ENCODE measurements at places on chromosomes 13 and 19.

- peak; percentile 78 for DNase-seq
Measured at GRCh38 chr13:30142486-30143211, 164.7 kb downstream of the KATNAL1 start.

DNA sequence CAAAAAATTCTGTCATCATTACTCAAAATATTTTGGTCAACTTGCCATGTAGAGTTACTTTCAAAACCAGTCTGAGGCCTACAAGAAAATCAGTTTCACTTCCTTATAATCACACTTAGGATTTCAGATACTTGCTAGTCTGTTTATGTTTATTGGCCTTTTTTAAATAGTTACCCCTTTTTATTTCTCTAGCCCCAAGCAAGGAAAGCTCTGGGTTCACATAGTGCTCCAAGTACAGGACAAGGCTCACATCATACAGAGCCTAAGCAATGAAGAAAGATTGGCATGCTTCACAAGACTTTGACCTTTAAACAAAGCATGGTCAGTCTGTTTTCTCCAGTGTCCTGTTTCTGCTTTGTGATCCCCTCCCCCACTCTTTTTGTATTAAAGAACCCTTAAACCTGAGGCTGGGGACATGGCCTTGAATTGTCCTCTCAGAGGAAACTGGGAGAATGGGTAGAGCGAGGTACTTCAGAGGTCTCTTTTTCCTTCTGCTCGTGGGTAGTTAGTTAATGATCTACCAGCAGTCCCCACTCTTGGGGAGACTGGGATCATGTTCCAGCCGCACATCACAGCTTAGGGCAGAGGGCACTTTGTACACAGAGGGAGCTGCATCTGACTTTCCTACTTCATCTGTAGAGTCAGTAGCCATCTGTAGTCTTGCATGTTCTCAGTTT lies 30.7 kb downstream of the CEACAM1 start:
- no peak for DNase-seq

DNA sequence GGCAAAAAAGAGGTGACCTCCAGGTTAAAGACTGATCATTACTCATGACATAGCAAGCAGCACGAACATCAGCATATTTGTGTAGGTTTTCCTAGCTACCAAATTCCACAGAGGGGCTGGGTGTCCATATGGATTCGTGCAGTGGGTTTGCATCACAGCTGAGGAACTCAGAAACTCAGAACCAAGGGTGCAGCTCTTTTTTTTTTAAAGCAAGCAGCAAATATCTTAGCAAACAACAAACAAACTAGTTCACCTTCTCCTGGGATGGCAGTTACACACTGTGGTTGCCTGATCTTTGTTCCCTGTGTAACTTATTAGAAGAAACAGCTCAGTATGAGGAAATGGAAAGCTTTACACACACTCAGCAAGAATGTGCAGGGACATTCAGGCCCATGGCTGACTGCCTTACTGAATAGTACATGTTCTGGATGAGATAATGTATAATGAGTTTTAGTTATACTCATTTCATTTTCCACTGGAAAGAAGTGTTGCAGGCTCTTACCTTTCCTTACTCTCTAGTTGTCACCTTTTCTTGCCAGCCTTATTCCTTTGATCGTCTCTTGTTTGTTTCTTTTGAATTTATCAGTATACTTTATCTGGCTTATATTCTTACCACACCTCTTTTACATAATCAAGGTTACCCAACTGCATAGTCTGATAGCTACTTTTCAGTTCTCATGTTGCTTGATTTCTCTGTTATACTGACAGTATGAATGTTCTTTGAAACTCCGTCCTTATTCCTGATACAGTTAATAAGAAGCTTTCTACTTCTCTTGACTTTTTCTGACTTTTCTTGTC lies 4.3 kb downstream of the NDFIP2 start:
- DNase-seq, result no peak

- no peak for DNase-seq
Measured at GRCh38 chr13:61975001-61975400, 559.4 kb upstream of the PCDH20 start.

GRCh38 chr19:3161453-3161852 lies 17.1 kb upstream of the S1PR4 start:
- no peak for DNase-seq

- no peak for DNase-seq
Measured at GRCh38 chr13:32233062-32233461, 82.1 kb downstream of the ZAR1L start.

DNA sequence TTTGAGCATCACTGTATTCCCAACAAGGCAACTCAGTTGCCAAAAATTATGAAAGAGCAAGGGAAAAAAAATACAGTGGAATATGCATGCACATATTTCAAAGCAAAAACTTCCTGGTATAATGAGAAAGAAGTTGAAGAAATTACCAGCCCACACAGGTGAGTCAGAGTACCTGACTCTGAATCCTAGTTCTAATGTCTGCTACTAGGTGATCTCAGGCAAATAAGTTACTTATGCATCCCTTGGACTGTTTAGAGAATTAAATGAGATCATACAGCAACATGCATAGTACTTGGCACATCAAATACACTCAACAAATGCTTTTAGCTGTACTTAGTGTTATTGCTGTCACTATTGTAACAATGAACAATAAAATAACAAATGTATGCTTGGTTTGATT lies 144.9 kb downstream of the MIPEP start:
- DNase-seq, result no peak

DNA sequence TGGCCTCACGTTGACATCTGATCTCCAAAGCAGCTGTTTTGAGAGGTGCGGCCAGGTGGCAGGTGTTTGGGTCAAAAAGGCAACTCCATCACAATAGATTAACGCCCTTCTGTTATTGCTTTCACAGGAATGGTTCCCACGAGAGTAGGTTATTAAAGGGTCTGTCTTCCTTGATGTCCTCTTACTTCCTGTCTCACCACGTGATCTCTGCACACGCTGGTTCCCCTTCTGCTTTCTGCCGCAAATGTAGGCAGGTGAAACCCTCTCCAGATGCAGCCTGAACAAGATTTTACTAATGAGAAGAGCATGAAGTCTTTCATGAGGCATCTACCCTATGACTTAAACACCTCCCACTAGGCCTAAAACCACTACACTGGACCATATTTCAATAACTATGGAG lies 22.8 kb upstream of the ZNF564 start:
- no peak for DNase-seq

- DNase-seq, result no peak
Measured at GRCh38 chr13:43377973-43378372, 354.6 kb downstream of the DNAJC15 start.

GRCh38 chr13:114008964-114009589 lies 35.2 kb upstream of the C13orf46 start:
- DNase-seq, result no peak

- no peak for DNase-seq
Measured at GRCh38 chr13:100128838-100129237, 39.9 kb downstream of the PCCA start.

GRCh38 chr19:47075179-47075810 lies 26.9 kb upstream of the TMEM160 start:
- DNase-seq, result no peak

DNA sequence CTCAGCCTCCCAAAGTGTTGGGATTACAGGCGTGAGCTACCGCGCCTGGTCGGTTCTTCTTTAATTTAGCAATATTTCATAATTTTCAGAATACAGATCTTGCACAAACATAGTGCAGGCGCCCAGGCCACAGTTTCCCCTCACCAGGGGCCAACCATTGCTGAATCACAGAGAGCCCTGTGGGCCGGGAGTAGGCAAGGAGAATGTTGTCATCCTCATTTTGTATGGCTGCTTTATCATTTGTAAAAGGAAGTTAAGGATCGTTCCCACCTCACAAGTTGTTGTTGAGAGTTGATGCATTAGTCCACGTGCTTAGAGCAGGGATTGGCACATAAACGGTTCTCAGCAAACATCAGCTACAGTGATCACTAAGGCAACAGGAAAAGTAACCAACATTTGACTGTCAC lies 30.2 kb downstream of the MEIS3 start:
- DNase-seq, result no peak

- DNase-seq, result no peak
Measured at GRCh38 chr19:47020132-47020805, 632 bp downstream of the NPAS1 start.

- no peak for DNase-seq
Measured at GRCh38 chr19:51944798-51945552, 17.7 kb downstream of the ZNF613 start.

DNA sequence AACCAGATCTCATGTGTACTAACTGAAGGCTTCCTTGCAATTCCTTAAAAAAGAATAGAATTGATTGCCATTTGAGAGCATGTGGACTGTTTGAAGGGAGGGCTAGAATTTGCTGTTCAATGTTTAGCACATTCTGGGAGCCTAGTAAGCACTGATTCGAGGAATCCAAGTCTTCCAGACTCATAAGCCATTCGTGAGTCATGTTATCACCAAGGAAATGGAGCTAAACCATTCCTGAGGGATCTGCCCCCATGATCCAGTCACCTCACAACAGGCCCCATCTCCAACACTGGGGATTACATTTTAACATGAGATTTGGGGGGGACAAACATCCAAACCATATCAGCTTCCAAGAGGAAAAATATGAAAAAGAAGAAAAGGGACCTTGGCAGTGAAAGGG lies 276.4 kb downstream of the KCNRG start:
- no peak for DNase-seq

DNA sequence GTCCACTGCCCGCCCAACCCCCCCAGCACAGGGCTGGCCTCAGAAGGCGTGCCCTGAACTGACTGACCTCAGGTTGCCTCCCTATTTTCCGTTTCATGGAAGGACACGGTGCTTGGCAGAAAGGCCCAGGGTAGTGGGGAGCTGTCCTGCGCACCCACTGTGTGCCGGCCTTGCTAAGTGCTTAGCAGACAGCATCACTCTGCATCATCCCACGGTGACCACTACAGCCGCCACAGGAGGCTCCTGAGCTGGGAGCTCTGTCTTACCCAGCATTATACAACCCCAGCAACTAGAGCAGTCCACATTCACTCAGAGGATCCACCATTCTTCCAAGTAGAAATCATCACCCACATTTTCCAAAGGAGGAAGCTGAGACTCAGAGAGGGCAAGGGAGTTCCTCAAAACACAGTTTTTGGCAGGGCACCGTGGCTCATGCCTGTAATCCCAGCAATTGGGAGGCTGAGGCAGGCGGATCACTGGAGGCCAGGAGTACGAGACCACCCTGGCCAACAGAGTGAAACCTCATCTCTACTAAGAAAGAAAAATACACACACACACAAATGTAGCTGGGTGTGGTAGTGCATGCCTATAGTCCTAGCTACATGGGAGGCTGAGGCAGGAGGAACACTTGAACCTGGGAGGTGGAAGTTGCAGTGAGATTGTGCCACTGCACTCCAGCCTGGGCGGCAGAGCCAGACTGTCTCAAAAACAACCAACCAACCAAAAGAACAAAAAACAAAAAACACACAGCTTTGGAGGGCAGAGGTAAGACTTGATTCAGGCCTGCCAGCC lies 1.6 kb downstream of the SBK2 start:
- DNase-seq, result no peak

GRCh38 chr19:38262585-38263268 lies 1.6 kb upstream of the SPINT2 start:
- no peak for DNase-seq

DNA sequence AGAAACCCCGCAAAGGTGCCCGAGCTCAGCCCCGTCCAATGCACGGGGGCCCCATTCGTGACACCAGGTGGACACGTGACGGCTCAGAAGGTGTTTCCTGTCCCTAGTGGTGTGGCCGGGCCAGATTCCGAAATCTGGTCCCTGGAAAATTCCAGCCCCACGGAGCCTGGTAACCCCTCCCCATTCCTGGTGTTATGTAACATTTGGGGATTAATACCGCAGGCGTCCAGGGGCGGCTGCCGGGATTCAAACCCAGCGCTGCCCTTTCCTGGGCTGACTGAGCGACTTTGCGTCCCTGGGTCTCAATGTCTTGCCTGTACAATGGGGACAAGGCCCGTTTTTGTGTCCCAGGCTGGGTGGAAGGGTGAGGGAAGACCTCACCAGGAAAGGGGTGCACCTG lies 1.0 kb upstream of the PLK5 start:
- no peak for DNase-seq

GRCh38 chr19:3537438-3538240 lies 1.3 kb upstream of the TEKTIP1 start:
- no peak for DNase-seq

DNA sequence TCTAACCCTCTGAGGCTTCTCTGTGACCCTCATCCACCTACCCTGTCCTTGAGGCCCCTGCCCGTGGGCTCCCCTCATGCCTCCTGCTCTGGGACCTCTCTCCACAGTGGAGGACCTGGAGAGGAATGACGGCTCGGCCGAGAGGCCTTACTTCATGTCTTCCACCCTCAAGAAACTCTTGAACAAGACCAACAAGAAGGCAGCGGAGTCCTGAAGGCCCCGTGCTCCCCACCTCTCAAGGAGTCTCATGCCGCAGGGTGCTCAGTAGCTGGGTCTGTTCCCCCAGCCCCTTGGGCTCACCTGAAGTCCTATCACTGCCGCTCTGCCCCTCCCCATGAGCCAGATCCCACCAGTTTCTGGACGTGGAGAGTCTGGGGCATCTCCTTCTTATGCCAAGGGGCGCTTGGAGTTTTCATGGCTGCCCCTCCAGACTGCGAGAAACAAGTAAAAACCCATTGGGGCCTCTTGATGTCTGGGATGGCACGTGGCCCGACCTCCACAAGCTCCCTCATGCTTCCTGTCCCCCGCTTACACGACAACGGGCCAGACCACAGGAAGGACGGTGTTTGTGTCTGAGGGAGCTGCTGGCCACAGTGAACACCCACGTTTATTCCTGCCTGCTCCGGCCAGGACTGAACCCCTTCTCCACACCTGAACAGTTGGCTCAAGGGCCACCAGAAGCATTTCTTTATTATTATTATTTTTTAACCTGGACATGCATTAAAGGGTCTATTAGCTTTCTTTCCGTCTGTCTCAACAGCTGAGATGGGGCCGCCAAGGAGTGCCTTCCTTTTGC lies 10.8 kb upstream of the ILF3 start:
- DNase-seq, result peak; percentile 71

DNA sequence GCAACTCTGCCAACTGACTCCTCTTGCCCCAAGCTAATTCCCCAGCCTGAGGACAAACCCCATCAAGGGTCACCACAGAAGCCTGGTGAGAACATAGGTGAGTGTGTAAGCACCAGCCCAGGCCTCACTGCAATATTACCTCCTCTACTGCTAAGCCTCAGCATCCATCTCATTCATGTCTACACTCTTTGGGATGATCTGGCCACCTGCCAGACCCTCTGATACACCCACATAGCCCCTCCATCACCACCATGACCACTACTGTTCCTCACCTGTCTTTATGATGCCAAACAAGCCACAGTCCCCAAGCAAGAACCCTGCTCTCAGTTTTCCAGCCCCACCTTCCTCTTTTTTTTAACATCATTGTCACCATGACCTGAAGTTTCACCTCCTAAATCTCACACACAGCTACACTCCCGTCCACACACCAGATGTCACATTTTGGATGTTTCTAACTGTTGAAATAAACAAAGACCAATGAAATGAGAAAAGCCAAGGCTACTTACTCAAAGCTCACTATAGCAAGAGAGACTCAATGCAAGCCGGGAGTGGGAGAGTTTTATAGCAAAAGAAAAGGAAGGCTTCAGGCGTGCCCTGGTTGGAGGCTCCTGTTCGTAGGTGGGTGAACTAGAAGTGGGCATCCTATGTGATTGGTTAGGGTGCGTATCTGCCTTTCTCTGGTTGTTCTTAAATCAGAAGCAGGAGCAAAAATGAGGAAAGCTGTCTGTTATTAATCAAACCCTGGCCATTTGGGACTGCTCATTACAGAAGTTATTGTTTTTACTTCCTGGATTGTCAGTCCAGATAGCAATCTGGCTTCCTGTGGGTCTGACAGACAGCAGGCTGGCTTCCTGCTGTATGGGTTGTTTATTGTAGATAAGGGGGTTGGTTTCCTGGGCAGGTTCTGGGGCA lies 2.0 kb downstream of the ZNF792 start:
- no peak for DNase-seq

GRCh38 chr19:35797663-35798062 lies 15.0 kb downstream of the PRODH2 start:
- no peak for DNase-seq

Data from thyroid gland (tissue), 4 donors.